ENCODE measurements at places on chromosomes 13 and 19. TPM values are rescaled to one million over a fixed set of nuclear protein-coding genes. Genes with fewer than 3 reads are reported as not detected.

Gene MFSD12
- 94.1 TPM for total RNA-seq

Gene THSD1
- total RNA-seq = 0.39 TPM

Gene FFAR2
- not detected for total RNA-seq

Gene FCGBP
- total RNA-seq = 2.5 TPM

Gene KASH5
- 0.14 TPM for total RNA-seq

All from activated T-helper 2 cell treated with anti-CD3 and anti-CD28 coated beads, Interferon-gamma antibody, Interleukin-2, Interleukin-4, amounts not matched to agents 10 μg/mL and 5 μg/mL and 100 μg/mL, durations not matched to agents 14 hours and 24 hours and 36 hours (primary cell).